ENCODE measurements at places on chromosomes 7 and 10.
A peak's percentile ranks its signal among the peaks of the same experiment; 100 is the strongest.

GRCh38 chr10:71739358-71739900 lies 19.9 kb upstream of the C10orf105 start:
- no peak for DNase-seq

DNA sequence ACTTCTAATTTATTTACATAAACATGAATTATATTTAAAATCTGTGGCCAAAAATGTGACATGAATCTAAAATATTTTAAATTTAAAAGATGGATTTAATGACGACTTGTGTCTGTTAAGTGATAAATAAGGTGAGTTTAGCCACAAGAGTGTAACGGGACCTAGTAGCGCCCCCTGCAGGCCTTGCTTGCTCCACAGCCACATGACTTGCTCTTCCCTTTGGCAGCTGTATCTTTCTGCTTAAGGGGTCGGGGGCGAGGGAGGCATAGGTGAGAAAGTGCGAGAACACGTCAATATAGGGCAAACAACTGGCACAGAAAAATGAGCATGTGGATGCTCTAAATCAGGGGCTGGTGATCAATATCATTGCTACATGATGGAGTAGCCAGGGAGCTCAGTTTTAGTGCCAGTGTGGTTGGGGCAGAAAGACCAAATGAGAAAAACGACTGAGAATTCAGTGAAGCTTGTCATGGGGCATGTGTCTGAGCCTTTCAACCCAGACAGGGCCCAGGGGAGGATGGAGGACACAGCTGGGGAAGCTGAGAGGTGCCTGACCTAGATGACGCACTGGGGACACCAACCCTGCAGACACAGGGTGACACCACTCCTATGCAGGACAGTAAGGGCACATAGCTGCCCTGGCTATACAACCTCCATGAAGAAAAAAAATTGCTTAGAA lies 49.8 kb downstream of the PAXIP1 start:
- DNase-seq = peak; percentile 78

DNA sequence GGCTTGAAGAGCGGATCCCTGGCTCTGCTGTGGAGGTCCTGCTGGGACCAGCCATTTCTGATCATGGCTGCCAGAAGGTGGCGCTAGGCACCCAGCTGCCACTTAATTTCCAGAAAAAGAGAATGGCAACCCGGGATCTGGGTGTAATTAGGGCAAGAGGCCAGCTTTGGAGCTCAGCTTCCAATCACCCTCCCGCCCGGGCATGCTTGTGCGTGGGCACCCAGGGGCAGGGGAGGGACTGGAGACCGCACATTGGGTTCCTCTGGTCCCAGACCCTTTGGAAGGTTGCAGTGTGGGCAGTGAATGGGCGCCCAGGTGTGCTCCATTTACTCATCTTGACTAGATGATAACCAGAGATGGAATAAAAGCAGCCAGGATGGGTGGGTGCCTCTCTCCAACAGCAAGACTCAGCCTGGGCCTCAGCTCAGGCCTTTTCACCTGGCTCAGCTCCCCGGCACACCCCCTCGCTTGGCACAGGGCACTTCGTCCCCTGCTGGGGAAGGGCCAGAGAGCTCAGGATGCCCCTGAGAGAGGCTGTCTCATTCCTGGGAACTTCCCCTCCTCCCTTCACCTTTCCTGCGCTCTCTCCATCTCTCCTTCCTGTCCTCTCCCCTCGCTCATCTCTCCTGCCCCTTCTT lies 14.7 kb downstream of the FAM241B start:
- DNase-seq = peak; percentile 50

GRCh38 chr10:124092250-124092859 lies 1.0 kb downstream of the CHST15 start:
- peak; percentile 51 for DNase-seq

GRCh38 chr7:79434867-79435266 lies 18.6 kb downstream of the MAGI2 start:
- DNase-seq = no peak

- no peak for DNase-seq
These were observed 354.7 kb downstream of the OTUD1 start for GRCh38 chr10:23793577-23793976.

DNA sequence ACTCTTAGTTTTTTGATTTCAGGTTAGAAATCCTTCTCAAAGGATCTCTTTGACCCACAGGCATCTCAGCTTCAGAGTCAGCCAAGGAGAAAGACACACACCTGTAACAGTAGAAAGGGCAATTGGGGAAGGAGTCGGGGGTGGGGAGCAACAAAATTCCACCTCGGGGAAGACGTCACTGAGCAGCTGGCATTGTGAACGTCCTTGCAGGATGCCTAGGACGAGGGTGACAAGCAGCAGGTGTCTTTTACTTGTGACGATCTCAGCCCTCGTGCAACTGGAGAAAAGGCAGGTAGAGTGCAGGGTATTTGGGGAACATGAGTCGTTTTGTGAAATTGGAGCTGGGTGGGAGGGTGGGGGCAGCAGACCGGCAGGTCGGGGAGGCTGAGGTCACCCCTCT lies 627.0 kb downstream of the ACTR3B start:
- no peak for DNase-seq

DNA sequence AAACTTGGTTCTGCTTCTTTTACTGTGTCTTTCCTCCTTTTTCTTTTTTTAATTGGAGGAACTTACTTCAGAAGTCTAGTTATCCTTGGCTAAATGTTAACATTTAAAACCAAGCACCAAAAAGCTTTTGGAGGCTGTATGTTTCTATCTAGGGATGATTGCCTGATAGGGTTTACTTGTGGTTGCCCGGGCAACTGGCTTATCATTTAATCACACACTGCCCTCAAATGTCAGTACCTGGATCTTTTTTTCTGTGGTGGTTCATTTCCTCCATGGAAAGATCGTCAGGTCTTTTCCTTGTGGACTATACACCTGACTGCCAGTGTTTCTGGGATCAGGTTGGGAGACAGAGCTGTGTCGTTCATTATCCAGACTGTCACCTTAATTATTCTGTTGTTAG lies 173.2 kb downstream of the WNT2 start:
- no peak for DNase-seq

DNA sequence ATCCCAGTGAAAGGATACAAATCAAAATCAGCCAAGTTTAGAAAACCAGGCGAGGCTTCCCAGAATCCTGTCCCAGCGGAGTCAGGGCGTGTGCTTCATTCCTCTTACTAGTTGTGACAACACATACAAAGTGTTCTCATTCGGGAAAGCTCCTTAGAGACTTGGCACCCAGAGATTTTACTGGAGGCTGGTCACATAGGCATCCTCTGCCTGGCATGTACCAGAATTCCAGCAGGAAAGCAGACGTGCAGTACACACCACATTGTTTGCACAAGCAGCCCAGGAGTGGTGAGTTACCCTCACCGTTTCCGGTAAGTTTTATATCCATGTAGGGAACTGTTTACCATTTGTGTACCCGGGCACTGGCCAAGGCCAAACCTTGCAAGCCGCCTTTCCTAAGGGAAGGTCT lies 34.9 kb downstream of the MMRN2 start:
- no peak for DNase-seq

- DNase-seq = no peak
These were observed 145.7 kb downstream of the RNF216 start for GRCh38 chr7:5635461-5636445.

- DNase-seq = peak; percentile 19
These were observed 48.2 kb downstream of the COL26A1 start for GRCh38 chr7:101410743-101411507.

GRCh38 chr7:69823151-69823744 lies 225.0 kb downstream of the AUTS2 start:
- no peak for DNase-seq

GRCh38 chr7:24992314-24992713 lies 12.3 kb upstream of the OSBPL3 start:
- DNase-seq = no peak

DNA sequence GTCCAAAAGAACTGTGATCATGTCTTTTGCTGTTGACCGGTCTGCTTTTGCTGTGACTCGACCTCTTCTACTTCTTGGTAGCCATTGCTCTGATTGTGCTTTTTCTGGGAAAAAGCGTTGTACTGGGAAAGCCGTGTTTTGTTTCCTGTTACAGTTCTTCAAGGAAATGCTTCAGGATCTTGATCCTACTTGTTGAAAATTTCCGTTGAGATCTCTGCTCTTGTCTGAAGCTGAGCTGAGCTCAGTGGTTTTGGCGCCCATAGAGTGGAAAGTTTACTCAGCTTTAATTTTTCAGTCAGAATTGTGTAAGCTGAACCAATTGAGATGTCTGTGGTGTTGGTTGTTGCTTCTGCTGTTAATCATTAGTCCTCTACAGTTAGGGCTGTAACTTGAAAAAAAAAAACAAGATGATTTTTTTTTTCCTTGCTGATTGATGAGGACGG lies 302.2 kb downstream of the CCDC3 start:
- DNase-seq = no peak

DNA sequence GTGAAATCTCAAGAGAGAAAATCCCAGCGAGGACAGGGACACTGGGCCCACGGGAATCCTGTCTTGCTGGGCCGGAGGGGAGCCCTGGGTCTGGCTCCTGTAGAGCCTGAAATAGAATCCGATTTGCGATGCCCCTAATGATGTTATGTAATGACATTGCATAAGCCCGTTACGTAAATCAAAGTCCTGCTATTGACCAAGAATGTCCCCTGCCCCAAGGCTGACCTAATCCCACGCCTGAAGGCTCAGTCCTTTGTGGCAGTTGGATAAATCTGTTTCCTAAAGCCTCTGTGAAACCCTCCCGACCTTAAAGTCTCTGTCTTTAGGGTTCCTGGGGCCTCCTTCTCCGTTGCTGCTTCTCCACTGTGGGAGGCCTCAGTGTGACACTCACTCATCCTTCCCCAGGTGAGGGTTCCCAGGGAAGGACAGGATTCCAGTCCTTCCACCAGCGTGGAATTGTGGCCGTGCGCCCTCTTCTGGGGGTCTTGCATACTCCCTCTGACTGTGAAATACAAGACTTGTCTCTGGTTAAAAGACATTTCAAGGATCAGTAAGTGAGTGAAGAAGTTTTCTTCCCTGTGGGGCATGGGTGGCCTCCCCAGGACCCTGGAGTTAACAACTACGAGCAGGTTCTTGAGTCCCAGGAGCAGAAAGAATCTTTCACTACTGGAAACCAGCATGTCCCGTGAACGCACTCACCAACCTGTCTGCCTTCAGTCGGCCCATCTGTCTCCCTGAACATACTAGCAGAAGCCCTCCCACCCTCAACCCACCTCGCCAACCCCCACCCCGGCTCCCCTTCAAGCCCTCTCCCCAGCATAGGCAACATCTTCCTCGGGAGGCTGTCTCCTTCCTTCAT lies 19.8 kb downstream of the ZNF467 start:
- DNase-seq = peak; percentile 43

- DNase-seq = peak; percentile 81
These were observed 984 bp upstream of the IKZF1 start for GRCh38 chr7:50303335-50304128.

GRCh38 chr10:102109166-102110116 lies 10.7 kb downstream of the LDB1 start:
- no peak for DNase-seq

DNA sequence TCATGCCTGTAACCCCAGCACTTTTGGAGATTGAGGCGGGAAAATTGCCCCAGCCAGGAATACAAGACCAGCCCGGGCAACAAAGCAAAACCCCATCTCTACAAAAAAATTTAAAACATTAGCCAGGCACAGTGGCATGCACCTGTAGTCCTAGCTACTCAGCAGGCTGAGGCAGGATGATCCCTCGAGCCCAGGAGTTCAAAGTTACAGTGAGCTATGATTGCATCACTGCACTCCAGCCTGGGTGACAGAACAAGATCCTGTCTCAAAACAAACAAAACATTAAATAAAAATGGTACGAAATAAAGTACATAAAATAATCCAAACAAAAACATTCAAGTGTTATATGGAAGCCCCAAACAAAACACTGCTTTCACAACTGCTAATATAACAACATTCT lies 125.0 kb downstream of the SNX13 start:
- DNase-seq = no peak

- DNase-seq = peak; percentile 55
These were observed 29.7 kb downstream of the STN1 start for GRCh38 chr10:103888113-103888841.

DNA sequence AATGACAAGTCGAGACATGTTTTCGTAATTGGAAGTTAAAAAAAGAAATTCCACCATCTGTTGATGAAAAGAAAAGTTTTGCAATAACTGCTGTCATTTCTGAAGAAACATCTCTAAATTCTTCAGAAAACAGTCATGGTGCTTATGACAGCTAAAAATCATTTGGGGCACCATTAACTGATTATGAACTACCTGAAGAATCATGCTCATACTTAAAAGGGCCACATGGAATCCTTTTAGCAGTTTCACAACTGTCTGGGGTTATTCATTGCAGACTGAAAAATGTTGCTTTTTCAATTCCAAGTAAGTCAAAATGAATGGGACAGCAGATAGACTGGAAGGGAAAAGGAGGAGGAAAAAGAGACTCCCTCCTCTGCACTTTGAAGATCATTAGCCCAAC lies 134.2 kb downstream of the CHN2 start:
- DNase-seq = peak; percentile 42

DNA sequence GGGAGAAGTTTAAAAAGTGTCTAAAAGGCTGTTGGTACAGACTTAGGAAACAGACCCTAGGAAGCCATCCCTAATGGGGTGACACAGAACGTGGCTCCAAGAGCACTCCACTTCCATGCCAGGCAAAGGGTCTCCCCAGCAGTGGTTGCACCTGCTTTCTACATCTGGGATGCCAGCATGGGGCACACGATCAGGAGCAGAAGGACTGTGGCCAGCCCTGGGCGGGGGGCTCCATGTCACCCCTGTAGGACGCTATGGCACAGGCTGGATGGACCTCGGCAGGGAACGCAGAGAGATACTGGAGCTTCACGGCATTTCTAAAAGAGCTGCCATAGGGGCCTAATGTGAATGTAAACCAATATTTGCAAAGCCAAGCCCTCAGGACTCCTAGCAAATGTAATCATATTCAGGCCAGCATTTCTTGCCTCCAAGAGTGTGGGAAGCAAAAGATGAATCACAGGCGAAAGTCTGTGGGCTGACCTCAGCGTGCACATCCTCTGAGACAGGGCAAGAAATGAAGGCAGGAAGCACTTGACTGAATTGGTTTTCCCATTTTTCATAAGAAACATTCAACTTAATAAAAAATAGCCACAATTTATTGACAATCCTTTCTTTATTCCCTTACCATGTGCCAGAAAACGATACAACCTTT lies 93.9 kb downstream of the ATXN7L1 start:
- peak; percentile 63 for DNase-seq

GRCh38 chr10:5606321-5606720 lies 60.1 kb downstream of the ASB13 start:
- no peak for DNase-seq

GRCh38 chr10:114087255-114087654 lies 43.6 kb downstream of the ADRB1 start:
- no peak for DNase-seq

DNA sequence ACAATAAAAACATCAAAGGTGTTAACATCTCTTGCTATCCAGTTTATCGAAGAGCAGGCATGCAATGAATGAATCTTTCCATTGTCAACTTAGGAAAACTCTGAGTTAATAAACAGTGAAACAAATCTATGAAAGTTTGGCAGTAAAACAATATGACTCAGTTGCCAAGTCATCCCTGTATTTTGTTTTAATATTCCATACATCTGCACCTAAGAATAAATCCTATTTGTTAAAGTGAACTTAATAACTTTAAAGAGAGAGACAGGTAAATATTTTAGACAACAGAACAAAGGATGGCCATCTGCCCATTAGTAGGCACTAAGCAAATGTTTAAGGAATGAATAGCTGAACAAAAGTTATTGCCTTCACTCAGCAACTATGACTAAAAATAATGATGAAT lies 700.5 kb upstream of the CELF2 start:
- DNase-seq = no peak

Measured in inflammatory macrophage (primary cell).